Activated naive CD8-positive, alpha-beta T cell treated with anti-CD3 and anti-CD28 coated beads, Interleukin-2, amount 10 ng/mL, durations not matched to agents 7 days and 5 days (primary cell): ENCODE measurements at places on chromosomes 4 and X. TPM values are rescaled to one million over a fixed set of nuclear protein-coding genes. Genes with fewer than 3 reads are reported as not detected.

The FRAS1 gene
- 0.23 TPM for total RNA-seq

The NIPAL1 gene
- 1.1 TPM for total RNA-seq

The RPL39 gene
- 2,169 TPM for total RNA-seq

The CPE gene
- not detected for total RNA-seq

DNA sequence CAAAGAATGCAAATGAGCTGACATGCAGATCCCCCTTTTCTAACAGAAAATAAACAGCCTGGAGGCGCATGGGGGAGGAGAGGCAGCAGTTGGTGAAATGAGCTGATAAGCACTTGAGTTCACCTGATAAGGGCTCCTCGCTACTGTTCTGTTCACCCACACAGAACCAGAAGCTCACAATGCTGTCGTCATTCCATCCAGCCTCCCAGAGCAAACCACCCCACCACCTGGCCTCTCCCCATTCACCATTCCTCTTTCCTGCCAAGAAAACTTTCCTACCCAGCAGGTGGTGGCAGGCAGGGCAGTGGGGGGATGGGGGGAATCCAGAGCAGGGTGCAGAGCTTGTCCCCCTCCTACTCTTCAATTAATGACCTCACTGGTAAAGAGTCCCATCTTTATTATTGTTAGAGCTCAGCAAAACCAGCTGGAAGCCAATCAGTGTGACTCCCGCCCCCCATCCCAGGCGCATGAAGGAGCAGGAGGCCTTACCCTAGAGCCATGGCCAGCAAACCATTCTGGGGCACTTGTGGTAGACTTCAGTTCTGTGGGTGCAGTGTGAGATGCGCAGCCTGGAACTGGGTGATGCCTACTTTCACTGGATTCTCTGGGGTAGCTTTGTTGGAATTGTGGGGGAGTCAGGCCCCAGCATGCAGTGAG lies 350.3 kb downstream of the ZIC3 start:
- no peaks in the 10 kb centered on the region for H3K36me3 ChIP-seq
- DNase-seq, result no peak
- H3K4me1 ChIP-seq, result no peaks in the 10 kb centered on the region
- no peaks in the 10 kb centered on the region for H3K27me3 ChIP-seq
- H3K27ac ChIP-seq, result no peak overlapping the region

DNA sequence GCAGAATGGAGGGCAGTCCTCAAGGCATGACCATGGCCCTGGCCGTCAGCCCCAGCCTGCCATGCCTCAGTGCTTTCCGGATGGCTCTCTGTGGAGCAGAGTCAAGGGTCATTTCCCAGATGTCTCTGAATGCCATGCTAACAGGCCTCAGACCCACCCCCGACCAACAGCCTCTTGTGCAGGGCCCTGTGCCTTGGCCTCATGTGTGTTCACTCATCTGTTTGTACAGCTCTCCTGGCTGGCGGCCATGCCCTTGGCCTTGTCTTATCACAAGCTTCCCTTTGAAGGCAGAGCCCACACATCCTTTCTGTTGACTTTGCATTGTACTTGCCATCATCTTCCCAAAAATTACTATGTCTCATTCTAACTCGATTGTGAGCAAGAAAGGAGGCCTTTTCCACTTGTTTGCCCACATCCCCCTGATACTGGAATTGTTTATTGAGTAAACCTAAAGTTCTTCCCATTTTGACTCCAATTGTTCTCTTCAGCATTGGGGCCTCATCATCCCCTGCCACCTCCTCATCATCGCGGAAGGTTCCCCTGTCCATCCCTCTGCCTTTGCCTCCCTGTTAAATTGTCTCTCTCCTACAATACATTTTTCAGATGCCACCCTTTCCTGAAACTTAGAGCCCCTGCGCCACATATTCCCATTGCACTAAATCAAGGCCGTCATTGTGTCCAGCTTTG lies 6.3 kb downstream of the CA5B start:
- H3K36me3 ChIP-seq, result peaks cover 27% of the 10 kb centered on the region
- DNase-seq, result no peak
- H3K4me1 ChIP-seq, result peaks cover 15% of the 10 kb centered on the region
- H3K27ac ChIP-seq, result peak overlapping the region; percentile 16
- H3K4me3 ChIP-seq, result no peak overlapping the region

- no peaks in the 10 kb centered on the region for H3K4me1 ChIP-seq
- no peak for DNase-seq
- H3K27ac ChIP-seq, result no peak overlapping the region
- H3K36me3 ChIP-seq, result no peaks in the 10 kb centered on the region
- peaks cover 26% of the 10 kb centered on the region for H3K27me3 ChIP-seq
Observed at GRCh38 chr4:7518871-7519637, 84.3 kb upstream of the PSAPL1 start.

DNA sequence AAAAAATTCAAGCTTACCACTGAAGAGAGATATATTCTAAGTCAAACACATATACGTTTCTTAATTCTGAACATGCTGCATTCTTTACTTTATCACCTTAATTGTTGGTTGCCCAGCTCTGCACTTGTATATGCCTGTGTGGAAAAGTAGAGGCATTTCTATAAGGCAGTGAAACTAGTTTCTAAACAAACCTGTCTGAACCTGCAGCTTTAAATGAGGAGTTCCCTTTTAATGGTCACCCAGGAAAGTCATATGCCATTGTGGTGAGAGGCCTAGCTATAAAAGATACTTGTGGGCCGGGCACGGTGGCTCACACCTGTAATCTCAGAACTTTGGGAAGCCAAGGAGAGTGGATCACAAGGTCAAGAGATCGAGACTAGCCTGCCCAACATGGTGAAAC lies 147.4 kb upstream of the RXFP1 start:
- no peak for DNase-seq
- no peaks in the 10 kb centered on the region for H3K4me1 ChIP-seq
- H3K4me3 ChIP-seq, result no peak overlapping the region
- peaks cover 2% of the 10 kb centered on the region for H3K27me3 ChIP-seq
- no peaks in the 10 kb centered on the region for H3K36me3 ChIP-seq

- no peak overlapping the region for H3K27ac ChIP-seq
- no peak overlapping the region for H3K4me3 ChIP-seq
- peaks cover 12% of the 10 kb centered on the region for H3K4me1 ChIP-seq
- no peak for DNase-seq
Observed at GRCh38 chr4:75715105-75715799, 9.1 kb upstream of the USO1 start.

DNA sequence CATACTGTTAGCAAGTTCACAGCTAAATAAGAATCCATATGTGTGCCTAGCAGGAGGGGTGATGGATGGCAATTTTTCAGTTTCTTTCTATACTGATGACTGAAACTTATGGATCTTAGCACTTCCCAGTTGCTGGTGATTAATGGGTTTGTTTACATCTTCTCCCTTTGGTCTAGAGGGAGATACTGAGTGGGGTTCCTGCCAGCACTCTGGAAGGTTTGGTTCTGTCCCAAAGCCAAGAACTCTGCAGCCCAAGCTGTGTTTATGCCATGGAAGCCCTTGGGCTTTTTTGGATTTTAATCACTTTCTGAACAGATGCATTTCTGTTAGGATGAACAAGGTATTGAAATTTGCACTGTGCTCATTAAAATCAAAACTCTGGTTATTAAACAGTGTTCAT lies 43.5 kb downstream of the DDIT4L start:
- peaks cover 2% of the 10 kb centered on the region for H3K4me1 ChIP-seq
- no peak overlapping the region for H3K4me3 ChIP-seq
- H3K27me3 ChIP-seq, result peaks cover 3% of the 10 kb centered on the region
- H3K27ac ChIP-seq, result no peak overlapping the region
- no peak for DNase-seq

DNA sequence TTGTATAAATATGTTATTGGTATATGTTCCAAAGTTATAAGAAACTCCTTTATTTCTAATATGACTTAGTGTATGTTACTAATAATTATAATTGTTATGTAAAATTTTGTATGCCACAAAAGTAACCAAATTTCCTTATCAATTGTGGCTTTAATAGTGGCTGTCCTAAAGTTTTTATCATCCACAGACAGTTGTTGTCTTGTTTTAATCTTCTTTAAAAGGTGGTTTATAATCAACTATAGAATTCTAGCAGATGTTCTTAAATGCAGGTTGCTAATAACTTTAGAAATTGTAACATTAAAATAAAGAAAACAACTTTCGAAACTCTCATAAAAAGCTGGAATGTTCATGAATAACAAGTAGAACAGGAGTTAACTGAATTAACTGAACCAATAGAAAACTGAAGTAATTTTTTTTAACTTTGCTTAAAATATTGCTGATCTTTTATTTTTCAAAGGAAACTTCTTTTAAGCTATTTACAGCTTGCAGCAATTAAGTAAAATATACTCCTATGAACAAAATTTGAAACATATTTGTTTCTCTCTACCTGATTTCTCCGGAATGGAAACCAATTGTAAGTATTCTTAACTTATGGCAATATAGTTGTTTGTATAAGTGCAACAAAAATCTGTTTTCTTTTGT lies 24.3 kb downstream of the HSD17B11 start:
- DNase-seq, result no peak
- no peaks in the 10 kb centered on the region for H3K4me1 ChIP-seq
- H3K27ac ChIP-seq, result no peak overlapping the region
- H3K36me3 ChIP-seq, result peaks cover 33% of the 10 kb centered on the region

DNA sequence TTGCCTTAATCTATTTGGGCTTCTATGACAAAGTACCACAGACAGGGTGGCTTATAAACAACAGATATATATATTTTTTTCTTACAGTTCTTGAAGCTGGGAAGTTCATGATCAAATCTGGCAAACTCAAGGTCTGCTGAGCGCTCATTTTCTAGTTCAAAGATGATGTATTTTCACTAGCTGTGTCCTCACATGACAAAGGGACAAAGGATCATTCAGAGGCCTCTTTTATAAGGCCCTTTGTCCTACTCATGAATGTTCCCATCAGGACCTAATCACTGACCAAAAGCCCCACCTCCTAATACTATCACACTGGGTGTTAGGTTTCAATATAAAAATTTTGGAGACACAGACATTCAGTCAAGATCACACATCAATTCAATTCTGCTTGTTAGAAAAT lies 2025.2 kb downstream of the PCDH7 start:
- no peaks in the 10 kb centered on the region for H3K27me3 ChIP-seq
- no peak overlapping the region for H3K27ac ChIP-seq
- H3K4me1 ChIP-seq, result no peaks in the 10 kb centered on the region
- no peak overlapping the region for H3K4me3 ChIP-seq

- H3K27me3 ChIP-seq, result no peaks in the 10 kb centered on the region
- no peak overlapping the region for H3K4me3 ChIP-seq
- no peak overlapping the region for H3K27ac ChIP-seq
- no peaks in the 10 kb centered on the region for H3K36me3 ChIP-seq
- no peaks in the 10 kb centered on the region for H3K4me1 ChIP-seq
- DNase-seq, result no peak
Observed at GRCh38 chr4:92163348-92163747, 140.4 kb upstream of the GRID2 start.

- no peaks in the 10 kb centered on the region for H3K36me3 ChIP-seq
- H3K27ac ChIP-seq, result no peak overlapping the region
- DNase-seq, result no peak
Observed at GRCh38 chr4:9947168-9948062, 73.9 kb downstream of the SLC2A9 start.

GRCh38 chr4:158796370-158797140 lies 27.7 kb downstream of the FNIP2 start:
- H3K4me3 ChIP-seq, result no peak overlapping the region
- H3K4me1 ChIP-seq, result peaks cover 2% of the 10 kb centered on the region
- no peak overlapping the region for H3K27ac ChIP-seq

- peaks cover 12% of the 10 kb centered on the region for H3K4me1 ChIP-seq
- no peaks in the 10 kb centered on the region for H3K27me3 ChIP-seq
- no peak overlapping the region for H3K27ac ChIP-seq
- no peaks in the 10 kb centered on the region for H3K36me3 ChIP-seq
- no peak for DNase-seq
- H3K4me3 ChIP-seq, result no peak overlapping the region
Observed at GRCh38 chrX:18883961-18884765, 99.8 kb downstream of the PHKA2 start.
